ENCODE measurements at places on chromosomes 2 and 18. TPM values are rescaled to one million over a fixed set of nuclear protein-coding genes. Genes with fewer than 3 reads are reported as not detected.

Gene PSMA8
- total RNA-seq = 2.1 TPM

Gene C2orf72
- not detected for total RNA-seq

- DNase-seq = no peak
Measured at GRCh38 chr2:233156001-233156400, 95.5 kb upstream of the ATG16L1 start.

DNA sequence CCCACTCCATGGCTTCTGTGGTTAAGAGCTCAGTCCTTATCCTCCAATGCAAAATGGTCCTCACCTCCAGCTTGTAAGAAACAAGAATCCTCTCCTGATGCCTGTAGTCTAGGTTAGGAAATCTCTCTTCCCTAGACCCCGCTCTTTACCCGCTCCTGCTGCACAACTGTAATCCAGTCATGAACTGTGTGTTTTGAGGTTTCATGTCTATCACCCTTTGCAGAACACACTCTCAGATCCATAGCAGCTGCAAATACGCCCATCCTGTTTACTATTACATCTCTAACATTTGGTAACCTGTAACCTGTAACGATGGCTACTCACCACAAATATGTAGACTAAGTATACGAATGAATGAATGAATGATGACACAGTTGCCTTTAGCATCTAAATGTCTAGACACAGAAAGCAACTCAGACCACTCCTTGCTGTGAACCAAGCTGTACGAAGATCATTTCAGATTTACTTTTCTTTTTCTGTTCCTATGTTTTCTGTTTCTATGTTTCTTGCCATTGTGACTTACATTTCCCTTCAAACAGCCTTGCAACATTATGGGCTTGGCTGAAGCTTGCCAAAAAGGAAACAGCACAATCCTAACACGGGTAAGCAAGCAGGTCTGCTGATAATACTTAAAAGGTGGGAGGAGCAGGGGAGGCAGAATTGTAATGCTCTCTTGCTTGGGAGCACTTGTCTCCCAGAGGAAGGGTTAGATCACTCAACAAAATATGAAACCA, 53.7 kb downstream of the EPHA4 start:
- DNase-seq = peak; percentile 35

- no peak for DNase-seq
Measured at GRCh38 chr2:1869987-1870386, 125.7 kb upstream of the PXDN start.

Gene HOXD13
- total RNA-seq = not detected

- peak; percentile 27 for DNase-seq
Measured at GRCh38 chr2:181036848-181037603, 56.6 kb downstream of the UBE2E3 start.

DNA sequence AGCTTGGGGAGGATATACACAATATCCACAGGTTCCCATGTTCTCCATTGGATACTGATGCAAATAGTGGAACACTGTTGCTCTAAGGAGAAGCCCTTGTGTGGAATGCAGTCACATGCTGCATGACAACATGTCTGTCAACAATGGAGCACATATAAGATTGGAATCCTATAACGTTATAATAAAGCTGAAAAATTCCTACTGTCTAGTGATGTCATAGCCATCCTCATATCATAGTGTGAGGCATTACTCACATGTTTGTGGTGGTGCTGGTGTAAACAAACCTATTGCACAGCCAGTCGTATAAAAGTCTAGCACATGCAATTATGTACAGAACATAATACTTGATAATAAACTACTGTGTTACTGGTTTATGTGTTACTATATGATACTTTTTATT, 394.7 kb downstream of the FBXO15 start:
- no peak for DNase-seq

Gene OR6B2
- not detected for total RNA-seq

Gene DCDC2C
- total RNA-seq = not detected

DNA sequence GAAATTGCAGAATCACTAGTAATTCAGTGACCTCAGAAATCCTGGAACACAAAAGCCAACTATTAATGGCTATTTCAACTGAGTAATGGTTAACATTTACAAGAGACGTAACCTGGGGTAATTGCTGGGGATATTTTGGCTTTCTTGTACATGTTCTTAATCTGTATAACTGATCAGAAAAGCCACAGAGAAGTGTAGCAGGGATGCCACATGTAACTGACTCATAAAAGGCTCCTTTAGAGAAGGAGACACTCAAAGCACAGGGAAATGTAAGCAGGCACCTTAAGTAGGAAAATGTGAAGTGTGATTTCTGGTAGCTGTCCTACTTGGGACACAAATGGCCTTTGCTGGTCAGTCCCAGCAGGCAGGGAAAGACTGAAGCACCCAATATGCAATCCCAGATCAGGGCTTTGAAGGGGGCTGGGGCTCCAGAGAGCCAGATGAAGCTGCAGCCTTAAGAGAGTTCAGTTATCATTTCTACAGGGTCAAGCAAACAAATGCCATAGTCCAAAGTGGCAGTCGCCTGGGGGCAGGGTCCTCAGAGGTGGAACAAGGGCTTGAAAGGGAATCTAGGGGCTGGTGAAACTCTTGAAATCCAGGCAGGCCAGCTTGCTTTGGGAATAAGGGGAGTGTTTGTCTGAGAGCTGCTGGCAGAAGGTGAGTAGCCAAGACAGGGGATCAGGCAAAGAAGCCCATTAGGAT, 7.2 kb upstream of the SPOPL start:
- DNase-seq = no peak

DNA sequence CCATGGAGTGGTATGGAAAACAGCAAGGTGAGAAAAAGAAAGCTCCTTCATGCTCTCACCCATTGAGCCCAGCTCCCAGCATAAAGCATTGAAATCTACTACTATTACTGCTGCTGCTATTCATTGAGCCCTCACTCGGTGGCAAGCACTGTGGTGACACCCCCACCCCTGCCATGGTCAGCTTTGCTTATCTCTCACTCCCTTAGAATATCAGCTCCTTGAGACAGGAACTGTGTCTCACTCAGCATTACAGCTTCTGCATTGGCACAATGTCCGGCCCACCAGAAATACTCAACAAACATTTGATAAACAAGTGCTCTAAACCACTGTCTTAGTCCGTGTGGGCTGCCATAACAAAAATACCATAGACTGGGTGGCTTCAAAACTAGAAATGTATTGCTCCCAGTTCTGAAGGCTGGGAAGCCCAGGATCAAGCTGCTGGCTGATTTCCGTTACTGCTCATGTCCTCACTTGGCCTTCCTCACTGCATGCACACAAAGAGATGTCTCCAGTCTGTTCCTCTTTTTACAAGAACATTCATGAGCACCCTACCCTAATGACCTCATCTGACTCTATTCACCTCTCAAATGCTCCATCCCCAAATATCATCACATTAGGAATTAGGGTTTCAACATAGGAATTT, 116.3 kb downstream of the ZBTB7C start:
- no peak for DNase-seq

Gene MALL
- total RNA-seq = 0.17 TPM

GRCh38 chr2:140136366-140136765, 1356.2 kb upstream of the NXPH2 start:
- no peak for DNase-seq

GRCh38 chr2:74425523-74425922, 4.0 kb downstream of the WDR54 start:
- no peak for DNase-seq

- DNase-seq = peak; percentile 22
Measured at GRCh38 chr18:36942264-36942663, 113.3 kb downstream of the KIAA1328 start.

DNA sequence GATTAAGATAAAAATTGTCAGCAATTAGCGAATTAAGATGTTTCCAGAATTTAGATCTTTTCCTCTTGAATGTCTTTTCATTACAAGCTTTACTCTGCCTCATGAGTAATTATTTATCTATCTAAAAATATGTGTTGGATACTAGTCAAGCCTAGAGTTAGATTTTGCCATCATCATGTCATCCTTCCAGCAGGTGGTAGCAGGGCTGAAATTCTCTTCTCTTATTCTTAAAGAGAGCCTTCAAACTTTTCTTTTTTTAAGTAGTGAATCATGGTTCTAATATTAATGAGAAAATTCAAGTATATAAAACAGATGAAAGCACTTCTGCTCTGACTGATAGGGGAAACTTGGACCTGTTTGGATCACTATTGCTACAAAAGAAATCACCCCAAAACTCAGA, 240.7 kb upstream of the EPAS1 start:
- no peak for DNase-seq

- no peak for DNase-seq
Measured at GRCh38 chr18:68791801-68792200, 6.1 kb upstream of the CCDC102B start.

DNA sequence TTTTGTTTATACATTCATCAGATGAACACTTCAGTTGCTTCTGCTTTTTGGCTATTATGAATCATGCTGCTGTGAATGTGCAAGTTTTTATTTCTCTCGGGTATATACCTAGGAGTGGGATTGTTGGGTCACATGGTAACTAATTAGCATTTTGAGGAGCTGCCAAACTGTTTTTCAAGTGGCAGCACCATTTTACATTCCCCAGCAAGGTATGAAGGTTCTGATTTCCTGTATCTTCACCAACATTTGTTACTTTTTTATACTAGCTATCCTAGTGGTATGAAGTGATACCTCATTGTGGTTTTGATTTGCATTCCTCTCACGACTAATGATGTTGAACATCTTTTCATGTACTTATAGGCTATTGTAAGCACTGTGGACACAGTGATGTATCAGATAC, 53.9 kb downstream of the DYNC1I2 start:
- no peak for DNase-seq

DNA sequence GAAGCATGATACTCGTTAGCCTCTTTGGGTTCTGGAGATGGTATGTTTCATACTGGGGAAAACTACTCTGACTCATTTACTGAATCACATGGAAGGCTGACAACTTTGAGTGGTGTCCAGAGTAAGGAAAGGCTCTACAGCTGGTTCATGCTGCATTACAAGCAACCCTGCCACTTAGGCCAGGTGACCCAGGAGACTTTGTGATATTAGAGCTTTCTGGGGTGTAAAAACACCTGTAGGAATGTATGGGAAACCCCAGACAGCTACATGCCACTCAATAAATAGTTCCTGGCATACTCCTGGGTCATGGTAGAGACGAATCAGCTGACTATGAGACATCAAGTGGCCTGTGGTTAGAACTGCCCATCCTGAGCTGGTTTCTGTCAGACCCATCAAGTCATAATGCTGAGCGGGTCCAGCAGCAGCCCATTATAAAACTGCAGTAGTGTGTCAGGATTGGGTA, 21.3 kb upstream of the TCF7L1 start:
- DNase-seq = no peak

DNA sequence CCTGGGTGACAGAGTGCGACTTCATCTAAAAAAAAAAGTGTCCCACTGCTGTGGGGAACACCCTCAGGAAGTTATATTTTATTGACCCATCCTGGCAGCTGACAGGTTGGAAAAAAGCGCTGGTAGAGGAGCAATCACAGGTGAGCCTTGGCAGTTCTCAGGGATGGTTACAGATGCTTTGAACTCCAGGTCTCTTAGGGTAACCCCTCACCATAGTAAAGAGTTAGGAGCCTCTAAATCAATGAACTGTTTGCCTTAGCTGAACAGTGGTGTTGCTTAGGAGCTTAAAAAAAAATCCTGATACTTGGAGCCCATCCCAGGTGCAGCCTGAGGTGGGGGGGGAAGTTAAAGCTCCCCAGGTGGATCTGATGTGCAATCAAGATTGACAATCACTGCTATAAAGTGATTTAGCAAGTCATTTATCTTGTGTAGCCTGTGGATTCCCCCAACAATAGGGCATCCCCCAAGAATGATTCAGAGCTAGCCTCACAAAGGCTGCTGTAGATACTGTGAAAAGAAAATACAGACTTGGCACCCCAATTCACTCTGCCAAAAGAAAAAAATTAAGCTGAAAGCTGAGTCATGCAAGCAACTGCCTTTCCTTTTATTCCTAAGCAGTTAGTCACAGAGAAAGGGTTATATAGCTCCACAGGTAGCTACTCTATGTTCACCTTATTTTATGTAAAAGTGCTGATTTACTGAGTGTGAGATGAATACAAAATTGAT, 14.8 kb downstream of the SLC16A14 start:
- DNase-seq = peak; percentile 67

Gene GALNT14
- 1.1 TPM for total RNA-seq

Gene SERPINB10
- total RNA-seq = not detected

Gene EML6
- total RNA-seq = 0.49 TPM

Gene IGFBP5
- total RNA-seq = not detected

Gene TDRD15
- not detected for total RNA-seq

Gene PARD3B
- total RNA-seq = 0.43 TPM

- DNase-seq = no peak
Measured at GRCh38 chr2:11904029-11904428, 157.6 kb downstream of the LPIN1 start.

Gene IL36RN
- not detected for total RNA-seq

DNA sequence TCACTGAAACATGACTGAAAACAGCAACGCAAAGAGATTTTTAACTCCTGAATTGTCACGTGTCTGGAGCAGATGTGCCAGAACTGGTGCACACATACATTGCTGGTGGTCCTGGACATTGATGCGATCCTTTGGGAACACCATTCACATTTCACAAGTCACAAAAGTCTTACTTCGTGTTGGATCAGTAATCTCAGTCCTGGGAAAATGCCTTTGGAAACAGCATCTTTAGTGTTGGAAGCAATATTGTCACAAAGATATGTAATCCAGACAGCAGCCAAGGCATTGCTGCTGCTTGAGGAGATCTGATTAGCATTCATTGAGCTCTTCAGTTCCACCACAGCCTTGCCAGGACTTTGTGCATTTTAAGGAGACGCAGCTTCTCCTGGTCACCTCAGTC, 126.2 kb upstream of the SH3BP4 start:
- no peak for DNase-seq

Gene SIGLEC15
- not detected for total RNA-seq

Data from activated naive CD4-positive, alpha-beta T cell treated with anti-CD3 and anti-CD28 coated beads for 36 hours (primary cell).